Neural crest cell (in vitro differentiated cells): ENCODE measurements at places on chromosomes 2 and 18.

- no peak for DNase-seq
Observed at GRCh38 chr18:58580623-58581022, 48.3 kb downstream of the ALPK2 start.

GRCh38 chr2:199956062-199956380 is 639 bp downstream of the MAIP1 start:
- DNase-seq = peak; percentile 5

DNA sequence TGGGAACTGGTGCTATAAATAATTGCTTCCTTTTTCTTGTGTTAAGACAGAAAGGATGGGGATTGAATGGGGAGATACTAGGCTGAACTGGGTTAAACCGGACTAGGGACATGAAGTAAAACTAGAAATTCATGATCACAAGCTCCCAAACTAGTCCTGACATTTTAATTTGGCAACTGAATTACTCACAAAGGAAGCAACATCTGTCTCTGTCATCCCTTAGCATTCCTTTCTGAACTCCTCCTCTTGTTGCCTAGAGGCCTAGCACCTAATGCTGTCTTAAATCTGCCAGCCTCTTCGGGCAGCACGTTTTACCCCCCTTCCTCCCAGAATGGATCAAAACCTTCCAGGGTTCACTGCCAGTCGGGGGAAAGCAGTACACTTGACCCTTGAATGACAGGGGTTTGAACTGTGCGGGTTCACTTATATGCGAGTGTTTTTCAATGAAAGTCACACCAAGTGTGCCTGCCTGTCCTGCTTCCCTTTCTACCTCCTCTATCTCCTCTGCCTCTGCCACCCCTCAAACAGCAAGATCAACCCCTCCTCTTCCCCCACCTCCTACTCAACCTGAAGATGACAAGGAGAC is 8.2 kb downstream of the KCTD1 start:
- DNase-seq = no peak

DNA sequence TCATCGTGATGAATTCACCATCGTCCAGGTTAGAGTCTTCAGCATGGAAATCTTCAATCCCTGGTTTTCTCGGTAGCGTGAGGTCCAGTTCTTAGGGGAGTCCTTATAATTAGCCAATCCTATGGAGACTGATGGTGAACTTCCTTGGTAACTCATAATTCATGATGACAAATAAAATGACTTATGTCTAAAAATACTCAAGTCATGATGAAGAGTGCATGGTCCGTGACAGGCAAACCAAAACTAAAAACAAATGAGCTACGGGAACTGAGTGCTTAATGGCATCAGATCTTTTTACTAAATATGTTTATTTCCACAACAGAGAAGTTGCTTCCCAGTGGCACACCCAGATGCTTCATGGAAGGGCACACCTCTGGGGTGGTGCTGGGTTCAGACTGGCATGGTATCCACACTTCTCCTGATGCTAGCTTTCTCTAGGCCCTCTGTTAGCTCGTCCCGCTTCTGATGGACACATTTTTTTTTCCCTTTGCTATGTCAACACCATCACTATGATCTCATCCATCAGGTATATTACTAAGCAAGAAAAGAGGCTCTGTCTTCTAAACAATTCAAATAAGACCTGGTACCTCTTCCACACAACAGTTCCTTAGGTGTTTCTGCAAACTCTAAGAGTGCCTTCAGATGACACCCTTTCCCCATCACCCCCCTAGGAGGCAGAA is 92.8 kb upstream of the NEDD4L start:
- DNase-seq = no peak
